ENCODE measurements at places on chromosomes 11 and 22.

- DNase-seq, result peak; percentile 77
These were observed 669 bp downstream of the CDC42EP2 start for GRCh38 chr11:65315204-65315865.

DNA sequence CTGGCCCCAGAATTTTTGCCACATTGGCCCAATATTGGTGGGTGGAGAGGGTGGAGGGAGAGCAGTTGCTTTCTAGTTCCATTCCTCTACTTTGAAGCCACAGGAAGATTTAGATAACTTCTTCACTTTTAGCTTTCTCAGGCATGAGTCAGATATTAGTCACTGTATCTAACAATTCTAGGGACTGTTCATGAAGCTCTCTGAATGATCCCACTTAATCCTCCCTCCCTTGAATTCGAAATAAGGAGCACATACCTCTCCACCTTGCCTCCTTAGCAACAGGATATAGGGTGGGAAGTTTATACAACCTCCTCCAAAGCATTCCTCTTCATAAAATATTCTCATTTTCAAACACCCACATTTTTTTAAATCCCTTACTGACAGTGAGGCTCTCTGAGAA lies 13.5 kb downstream of the FSHB start:
- DNase-seq, result no peak

GRCh38 chr11:124970925-124971324 lies 16.9 kb downstream of the CCDC15 start:
- DNase-seq, result no peak

- DNase-seq, result no peak
These were observed 52.6 kb downstream of the ABTB2 start for GRCh38 chr11:34305193-34305592.

DNA sequence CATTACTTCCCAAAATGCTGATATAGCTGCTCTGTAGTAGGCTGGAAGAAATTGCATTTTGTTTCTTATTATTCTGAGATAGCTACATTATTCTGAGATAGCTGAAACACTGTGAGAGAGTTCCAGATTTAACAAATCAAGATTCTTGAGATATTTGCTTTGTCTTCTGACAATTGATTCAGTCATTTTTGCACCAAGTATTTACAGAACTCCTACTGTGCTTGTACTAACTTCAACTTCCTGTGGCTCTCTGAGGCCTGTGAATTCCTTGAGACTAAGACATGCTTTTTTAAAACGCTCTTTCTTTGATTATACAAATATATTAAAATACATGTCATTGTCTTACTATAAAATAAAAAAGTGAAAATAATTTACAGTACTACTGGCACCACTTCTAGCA lies 52.7 kb downstream of the USP47 start:
- no peak for DNase-seq

DNA sequence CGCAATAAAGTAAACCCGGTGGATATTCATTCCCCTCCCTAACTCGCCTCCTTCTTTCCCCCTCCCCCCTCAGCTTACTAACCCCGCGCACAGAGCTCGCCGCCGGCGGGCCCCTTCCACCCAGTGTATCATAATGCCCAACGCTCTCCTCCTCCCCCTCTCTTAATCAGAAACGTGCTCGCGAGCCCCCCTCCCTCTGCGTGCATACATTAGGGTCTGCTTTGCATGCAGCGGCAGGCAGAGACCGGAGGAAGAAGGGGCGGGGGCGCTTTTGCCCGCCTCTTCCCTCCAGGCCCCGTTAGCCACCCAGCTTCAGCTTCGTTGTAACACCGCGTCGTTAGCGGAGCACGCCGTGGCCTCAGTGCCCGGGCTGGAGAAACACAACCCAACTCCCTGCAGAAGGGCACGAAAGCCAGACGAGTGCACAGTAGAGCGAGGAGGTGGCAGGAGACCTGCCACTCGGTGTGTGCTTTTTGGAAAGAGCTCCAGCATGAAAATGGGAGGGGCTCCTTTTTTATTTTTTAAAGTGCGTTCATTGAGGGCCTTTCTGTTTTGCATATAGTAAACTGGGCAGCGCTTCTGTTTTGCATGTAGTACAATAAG lies 901 bp upstream of the KMT2A start:
- peak; percentile 63 for DNase-seq

GRCh38 chr11:118186346-118187107 lies 10.1 kb upstream of the SCN2B start:
- DNase-seq, result no peak

- DNase-seq, result no peak
These were observed 843.7 kb upstream of the CHORDC1 start for GRCh38 chr11:91066456-91067047.

DNA sequence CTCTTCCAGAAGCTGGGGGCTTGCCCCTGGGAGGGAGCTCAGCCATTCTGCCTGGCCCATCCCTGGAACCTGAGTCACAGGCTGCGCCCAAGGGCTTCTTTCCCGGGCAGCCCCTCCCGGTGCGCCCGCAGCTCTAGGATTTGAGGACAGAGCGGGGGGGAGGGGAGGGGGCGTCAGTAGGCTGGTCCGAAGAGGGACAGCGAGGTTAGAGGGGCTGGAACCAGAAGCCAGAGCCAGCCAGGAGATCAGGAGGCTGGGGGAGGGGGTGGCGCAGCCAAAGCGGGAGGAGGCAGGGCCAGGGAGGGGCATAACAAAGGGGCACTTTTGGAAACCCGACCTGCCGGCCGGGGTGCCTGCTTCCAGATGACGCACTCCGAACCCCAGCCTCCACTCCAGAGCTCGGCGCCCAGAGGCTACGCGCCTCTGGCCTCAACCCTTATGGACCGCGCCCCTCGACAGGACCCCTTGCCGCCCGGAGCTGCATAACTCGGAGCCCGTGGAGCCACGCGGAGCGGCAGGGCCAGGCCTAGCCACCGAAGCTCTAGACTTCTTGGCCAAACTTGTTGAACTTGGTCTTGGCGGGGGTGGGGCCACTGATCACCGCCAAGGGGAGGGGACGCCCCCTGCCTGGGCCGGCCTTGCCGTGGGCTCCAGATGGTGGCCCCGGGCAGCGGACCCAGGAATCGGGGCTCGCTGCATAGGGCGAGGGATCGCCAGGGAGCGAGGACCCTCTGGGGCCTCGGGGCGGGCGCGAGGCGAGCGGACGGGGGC lies 744 bp downstream of the PACSIN3 start:
- no peak for DNase-seq

DNA sequence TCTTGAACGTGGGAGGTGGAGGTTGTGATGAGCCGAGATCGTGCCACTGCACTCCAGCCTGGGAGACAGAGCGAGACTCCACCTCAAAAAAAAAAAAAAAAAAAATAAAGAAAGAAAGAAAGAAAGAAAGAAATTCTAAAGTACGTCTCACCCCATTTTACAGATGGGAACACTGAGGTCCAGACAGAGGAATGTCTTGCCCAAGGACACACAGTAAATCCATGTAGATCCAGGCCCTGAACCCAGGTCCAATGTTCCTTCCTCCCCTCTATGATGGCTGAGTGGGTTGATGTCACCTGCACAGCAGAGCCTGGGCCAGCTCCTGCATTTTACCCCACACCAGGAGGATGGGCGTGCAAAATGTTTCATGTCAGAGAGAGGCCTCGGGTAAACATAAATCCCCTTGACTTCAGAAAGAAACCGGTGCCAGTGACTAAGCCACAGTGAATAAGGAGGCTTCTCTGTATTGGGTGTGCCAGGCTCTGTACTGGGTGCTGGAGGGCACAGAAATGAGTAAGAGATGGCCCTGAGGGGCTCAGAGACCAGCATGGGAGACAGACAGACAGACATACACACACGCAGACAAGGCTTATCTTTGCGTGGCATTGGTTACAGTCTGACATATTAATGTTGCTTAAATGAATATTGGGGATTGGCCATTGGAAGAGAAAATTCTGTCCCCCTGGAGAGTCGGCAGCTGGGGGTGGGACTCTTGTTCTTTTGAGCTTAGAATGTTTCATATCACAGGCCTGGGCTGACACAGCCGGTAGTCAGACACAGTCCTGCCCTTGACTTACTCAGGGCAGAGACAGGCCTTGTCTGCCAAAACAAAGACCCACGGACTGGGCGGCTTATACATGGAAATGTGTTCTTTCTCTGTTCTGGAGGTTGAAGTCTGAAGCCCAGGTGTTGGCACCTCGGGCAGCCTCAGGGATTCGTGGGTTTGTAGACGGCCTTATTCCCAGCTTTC lies 105.4 kb downstream of the MIAT start:
- DNase-seq, result no peak

DNA sequence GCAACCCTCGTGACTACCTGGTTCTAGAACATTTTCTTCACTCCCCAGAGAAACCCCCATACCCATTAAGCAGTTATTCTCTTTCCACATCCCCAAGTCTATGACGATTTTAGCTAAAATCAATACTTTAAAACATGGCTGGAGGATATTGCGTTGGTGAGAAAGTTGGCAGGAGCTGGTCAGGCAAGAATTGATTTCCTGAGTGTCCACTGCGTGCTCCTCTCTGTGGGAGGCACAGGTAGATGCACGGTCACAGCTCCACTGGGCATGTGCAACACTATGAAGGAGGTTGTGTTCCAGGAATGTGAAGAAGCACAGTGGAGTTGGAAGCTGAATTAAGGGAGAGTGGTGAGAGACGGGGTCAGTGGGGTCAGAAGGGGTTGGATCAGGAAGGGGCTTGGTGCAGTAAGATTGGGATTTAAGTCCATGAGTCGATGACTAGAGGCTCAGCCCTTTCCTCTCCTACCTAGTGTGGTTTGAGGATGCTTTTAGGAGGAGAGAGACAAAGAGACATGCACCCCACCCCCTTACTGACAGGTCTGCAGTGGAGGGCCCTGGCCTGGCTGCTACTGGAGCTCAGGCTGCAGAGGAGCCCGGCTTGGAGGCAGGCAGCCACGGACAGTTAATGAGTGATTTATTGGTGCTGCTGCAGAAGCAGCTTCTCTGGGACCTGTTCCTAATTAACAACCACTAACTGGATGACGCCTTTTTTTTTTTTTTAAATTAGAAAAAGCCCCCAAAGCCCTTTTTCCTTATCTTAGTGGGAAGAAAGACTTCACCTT lies 395.6 kb downstream of the TENM4 start:
- no peak for DNase-seq

- DNase-seq, result no peak
These were observed 79.5 kb downstream of the GAB2 start for GRCh38 chr11:78338138-78338537.

- DNase-seq, result no peak
These were observed 45.8 kb upstream of the CHKA start for GRCh38 chr11:68166969-68167368.

DNA sequence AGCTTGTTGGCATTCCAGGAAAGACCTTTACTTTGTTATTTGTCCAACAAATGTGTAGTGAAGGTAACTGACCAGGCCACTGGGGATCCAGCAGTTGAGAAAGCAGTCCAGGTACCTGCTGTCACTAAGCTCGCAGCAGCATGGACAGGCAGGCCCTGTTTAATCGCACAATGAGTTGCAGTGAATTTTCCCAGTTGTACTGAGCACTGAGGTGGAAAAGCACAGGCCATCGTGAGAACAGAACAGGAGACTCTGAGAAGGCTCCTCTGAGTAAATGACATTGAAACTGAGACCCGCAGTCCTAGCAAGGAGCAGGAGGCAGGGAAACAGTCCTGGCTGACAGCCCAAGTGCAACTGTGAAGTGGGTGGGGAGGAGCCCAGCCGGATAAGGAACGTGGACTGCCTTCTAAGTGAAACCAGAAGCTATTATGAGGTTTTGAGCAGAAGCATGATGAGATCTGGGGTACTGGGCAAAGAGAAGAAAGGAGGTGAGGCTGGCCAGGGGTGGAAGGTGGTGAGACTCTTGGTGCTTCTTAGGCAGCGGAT lies 39.8 kb upstream of the CDON start:
- DNase-seq, result no peak

- DNase-seq, result no peak
These were observed 4.3 kb upstream of the SGSM3 start for GRCh38 chr22:40366068-40366467.

DNA sequence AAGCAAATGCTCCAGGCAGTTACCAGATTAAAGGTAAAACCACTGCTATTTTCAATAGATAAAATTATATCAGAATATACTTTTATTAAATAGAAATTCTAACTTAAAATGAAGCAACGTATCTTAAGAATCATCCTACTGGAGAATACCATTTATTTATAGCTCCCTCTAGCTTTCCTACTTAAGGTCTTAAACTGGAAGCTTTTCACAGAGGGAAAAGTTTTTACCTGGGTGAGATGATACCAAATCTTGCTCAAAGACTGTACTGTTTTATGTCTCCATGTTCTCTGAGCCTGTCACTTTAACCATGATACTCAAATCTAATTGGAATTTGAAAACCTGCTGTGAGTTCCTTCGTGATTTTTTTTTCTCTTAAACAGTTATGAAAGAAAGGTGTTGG lies 291.8 kb downstream of the AASDHPPT start:
- no peak for DNase-seq

DNA sequence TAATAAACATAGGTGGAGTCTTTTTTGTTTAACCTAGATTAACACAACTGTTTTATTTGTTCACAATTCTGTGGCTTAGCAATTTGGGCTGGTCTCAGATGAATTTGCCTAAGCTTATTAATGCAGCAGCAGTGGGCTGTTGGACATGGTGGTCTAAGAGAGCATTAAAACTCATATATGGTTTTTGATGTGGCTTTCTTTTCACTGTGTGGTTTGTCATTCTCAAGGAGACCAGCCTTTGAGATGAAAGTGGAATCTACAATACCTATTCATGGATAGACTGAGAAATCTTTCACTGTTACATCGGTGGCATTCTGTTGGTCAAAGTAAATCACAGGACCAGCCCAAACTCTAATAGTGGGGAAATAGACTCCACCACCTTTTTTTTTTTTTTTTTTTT lies 39.6 kb downstream of the CUL5 start:
- DNase-seq, result no peak

GRCh38 chr11:131748151-131749050 lies 378.0 kb downstream of the NTM start:
- DNase-seq, result no peak

DNA sequence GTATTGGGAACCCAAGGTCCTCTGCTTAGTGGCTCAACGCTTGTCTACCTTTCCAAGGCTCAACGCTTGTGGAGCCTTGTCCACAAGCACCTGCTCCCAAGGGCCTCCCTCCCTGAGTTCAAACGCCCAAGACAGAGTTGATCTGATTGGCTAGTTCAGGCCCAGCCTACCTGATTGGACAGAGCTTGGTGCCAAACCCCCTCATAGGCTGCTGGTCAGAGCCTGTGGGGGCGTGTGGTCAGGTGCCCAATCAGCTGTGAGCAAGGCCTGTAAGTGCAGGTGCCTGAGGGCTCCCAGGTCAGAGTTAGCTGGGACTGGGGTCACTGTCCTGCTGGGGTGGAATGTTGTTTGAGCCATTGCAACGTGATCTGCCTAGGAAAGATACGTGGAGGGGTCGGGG lies 16.9 kb upstream of the TMPRSS6 start:
- DNase-seq, result no peak

DNA sequence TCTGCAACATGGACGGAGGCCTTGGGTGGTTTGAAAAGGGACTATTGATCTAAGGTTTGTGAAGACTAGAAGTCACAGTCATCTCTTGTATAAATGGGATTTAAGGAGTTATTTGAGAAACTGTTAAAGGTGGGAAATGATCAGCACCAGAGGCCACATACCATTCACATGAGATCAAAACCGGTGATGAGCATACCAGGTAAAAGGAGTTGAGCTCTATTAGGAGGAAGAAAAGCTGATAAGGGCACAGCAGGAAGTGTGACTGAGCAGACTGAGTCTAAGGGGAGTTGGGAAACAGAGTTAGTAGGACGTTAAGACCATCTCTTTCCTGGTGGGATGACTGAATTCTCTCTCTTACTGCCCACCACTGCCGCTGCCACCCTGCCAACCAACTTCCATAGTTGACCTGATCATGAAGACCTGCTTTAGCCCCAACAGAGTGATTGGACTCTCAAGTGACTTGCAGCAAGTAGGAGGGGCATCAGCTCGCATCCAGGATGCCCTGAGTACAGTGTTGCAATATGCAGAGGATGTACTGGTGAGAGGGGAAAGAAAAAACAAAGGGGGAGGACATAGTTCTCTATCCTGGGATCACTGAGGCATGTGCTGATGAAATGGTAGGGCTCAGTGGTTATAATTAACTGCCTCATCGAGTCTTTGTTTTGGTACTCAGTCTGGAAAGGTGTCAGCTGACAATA lies 7.6 kb downstream of the EIF3F start:
- no peak for DNase-seq
